Stimulated activated CD8-positive, alpha-beta memory T cell treated with anti-CD3 and anti-CD28 coated beads, Interleukin-7, amount 100 ng/mL, for 4 hours (primary cell): ENCODE measurements at places on chromosomes 7 and 10.

GRCh38 chr7:47561715-47562446 is 20.0 kb downstream of the TNS3 start:
- no peak for DNase-seq

DNA sequence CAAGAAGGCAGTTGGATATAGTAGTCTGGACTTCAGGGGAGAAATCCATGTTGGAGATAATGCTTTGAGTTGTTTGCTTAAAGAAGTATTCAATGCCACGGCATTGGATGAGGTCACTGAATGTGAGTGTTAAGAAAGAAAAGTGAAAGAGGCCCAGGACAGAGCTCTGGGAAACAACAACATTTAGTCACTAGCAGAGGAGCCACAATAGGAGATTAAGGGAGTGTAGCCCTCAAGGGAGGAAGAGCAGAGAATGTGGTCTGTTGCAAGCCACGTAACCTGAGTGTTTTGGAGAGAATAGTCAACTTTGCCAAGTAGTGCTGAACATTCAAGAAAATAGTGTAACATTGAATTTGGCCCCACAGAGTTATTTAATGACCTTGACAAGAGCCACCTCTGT is 114.7 kb downstream of the MYO3A start:
- DNase-seq: no peak

DNA sequence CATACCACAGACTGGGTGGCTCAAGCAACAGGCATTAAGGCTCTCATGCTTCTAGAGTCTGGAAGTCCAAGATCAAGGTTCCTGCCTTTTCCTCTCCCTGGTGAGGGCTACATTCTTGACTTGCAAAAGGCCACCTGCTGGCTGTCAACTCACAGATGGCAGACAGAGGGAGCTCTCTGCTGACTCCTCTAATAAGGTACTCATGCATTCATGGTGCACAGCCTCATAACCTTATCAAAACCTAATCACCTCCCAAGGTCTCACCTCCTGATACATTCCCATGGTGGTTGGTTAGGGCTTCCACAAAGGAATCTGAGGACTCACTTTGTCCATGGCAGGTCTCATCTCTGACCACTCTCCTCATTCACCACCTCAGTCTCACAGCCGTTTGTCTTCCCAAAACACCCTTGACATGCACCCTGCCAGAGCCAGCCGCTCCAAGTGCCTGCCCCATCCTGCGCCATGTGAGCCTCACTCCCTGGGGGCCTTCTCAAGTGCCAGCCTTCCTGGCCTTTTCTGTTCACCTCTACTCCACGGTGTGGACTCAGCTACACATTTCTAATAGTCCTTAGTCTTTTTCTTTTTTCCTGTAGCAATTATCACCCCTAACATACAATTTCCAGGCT is 400.3 kb upstream of the ADARB2 start:
- no peak for DNase-seq

- no peak for DNase-seq
Measured at GRCh38 chr7:149776848-149777407, 3.5 kb upstream of the ZNF467 start.

- DNase-seq: no peak
Measured at GRCh38 chr7:2507917-2508306, 11.7 kb upstream of the LFNG start.

DNA sequence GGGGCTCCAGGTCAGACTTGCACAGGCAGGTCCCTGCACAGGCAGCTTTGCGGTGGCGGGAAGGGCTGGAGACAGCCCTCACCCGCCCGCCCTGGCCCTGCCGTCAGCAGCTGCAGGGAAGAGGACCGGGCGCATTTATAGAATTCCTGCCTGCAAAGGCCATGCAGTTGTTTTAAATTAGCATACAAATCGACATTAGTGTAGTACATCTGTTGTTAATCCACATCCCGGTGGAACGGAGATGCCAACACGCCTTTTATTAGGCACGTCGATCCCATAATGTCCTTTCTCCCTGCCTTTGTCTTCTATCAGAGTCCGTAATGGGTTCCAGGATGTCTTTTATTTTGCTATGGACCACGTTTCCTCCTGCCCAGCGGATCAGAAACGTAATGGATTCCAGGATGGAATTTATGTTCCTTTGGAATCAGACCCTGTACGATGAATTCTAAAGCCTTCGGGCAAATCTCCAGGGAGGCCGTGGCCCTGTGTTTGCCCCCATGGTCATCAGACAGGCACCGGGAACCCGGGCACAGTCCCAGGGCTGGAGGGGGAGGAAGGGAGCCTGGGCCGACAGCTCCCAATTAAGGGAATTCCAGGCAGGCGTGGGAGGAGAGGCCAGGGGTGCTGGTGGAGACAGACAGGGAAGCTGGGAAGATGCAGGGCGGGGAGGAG is 123.9 kb downstream of the COL26A1 start:
- DNase-seq: no peak

- no peak for DNase-seq
Measured at GRCh38 chr10:119637631-119638030, 13.5 kb upstream of the BAG3 start.

- no peak for DNase-seq
Measured at GRCh38 chr10:43216931-43217562, 49.8 kb downstream of the RASGEF1A start.

GRCh38 chr10:95864906-95865813 is 42.6 kb upstream of the CC2D2B start:
- no peak for DNase-seq

- DNase-seq: no peak
Measured at GRCh38 chr10:128027306-128027705, 98.9 kb downstream of the MKI67 start.

DNA sequence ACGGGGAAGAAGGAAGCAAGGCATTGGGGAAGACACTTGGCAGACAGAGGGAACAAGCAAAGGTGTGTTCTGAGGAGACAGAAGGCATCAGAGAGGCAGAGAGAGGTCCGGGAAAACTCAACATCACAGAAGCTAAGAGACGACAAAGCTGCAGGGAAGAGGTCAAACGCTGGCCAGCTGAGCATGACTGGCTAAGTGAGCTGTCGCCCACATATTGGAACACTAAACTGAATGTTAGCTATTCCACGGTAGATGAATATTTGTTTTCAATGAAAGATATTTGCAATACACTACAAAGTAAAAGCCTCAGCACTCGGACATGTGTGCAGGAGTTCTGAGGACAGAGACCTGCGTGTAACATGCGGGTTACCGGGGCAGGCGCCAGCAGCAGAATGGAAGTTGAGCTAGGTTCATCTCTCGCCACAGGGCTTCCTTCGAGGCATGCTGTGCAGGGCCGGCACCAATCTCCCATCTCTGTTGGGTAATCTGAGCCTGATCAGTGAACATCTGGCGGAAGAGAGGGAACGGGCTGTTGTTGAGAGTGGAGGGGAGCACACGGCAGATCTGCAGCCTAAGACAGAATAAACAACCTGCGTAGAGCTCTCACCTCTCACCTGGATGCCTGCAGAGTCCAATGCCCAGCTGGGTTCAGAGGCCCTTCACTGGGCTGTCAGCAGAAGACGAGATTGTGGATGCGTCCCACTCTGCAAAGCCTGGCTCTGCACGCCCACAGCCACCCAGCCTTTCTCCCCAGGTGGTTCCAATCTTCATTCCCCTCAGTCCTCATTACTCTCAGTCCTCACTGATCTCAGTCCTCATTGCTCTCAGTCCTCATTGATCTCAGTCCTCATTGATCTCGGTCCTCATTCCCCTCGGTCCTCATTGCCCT is 35.9 kb downstream of the INSIG1 start:
- DNase-seq: no peak

GRCh38 chr7:35648367-35648766 is 46.6 kb downstream of the HERPUD2 start:
- DNase-seq: no peak

GRCh38 chr10:81911328-81911727 is 36.3 kb downstream of the NRG3 start:
- no peak for DNase-seq
